ENCODE measurements at places on chromosomes 4 and X. TPM values are rescaled to one million over a fixed set of nuclear protein-coding genes. Genes with fewer than 3 reads are reported as not detected.
A peak's percentile ranks its signal among the peaks of the same experiment; 100 is the strongest.

DNA sequence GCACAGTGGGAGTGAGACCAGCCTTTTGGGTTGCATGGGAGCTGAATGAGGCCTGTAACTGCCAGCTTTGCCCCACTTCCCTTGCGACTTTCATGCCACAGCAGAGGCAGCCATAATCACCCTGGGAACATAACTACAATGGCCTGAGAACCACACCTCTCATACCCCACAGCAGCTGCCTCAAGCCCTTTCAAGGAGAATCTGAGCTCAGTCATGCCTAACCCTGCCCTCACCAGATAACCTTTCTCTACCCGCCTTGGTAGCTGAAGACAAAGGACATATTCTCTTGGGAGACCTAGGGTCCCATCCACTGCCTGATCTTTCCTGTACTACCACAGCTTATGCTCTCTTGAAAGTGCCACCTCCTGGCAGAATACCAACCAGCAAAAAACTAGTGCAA lies 599.9 kb upstream of the IGFBP7 start:
- no peak for DNase-seq
- no peaks in the 10 kb centered on the region for H3K27me3 ChIP-seq
- no peak overlapping the region for H3K27ac ChIP-seq
- H3K4me1 ChIP-seq: no peaks in the 10 kb centered on the region
- no peak overlapping the region for H3K4me3 ChIP-seq

ITIH6 gene
- total RNA-seq: not detected

DNA sequence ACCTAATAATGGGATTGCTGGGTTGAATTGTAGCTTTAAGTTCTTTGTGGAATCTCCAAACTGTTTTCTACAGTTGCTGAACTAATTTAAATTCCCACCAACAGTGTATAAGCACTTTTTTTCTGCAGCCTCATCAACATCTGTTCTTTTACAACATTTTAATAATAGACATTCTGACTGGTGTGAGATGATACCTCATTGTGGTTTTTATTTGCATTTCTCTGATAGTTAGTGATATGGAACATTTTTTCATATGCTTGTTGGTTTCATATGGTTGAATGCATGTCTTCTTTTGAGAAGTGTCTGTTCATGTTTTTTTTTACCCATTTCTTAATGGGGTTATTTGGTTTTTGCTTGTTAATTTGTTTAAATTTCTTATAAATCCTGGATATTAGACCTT lies 1718.9 kb downstream of the C4orf33 start:
- H3K27ac ChIP-seq: no peak overlapping the region
- no peaks in the 10 kb centered on the region for H3K4me1 ChIP-seq
- H3K36me3 ChIP-seq: no peaks in the 10 kb centered on the region
- H3K4me3 ChIP-seq: no peak overlapping the region
- no peak for DNase-seq

DNA sequence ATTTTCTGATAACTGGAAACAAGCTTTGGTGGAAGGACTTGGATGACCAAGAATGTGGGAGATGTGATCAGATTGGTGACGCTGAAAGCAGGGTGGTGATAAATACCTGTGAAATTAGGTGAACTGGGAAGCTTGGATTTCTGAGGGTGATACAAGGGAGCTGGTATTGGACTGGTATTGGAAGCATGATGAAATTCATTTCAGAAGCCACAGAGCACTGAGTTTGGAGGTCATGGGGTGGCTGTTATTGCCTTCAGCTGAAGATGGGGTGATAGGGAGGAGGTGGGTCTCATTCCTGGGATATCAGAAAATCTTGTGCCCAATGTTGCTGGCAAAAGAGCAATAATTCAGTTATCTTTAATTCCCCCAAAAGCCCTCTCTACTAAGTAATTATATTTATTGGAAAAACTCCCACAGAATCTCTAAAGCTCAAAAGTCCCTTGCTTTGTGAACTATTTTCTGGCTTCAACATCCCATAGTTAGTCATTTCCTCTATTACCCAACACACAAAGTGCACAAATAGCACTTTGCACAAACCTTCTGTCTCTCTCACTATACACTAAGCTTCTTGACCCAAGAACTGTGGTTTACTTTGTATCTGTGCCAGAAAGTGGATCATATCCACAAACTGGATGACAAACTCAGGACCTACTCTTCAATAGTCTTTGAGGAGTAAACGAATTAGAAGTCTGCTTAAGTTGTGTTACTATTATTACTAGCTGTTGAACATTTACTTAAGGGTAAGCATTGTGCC lies 23.1 kb upstream of the CAMK2D start:
- no peak overlapping the region for H3K27ac ChIP-seq
- no peaks in the 10 kb centered on the region for H3K27me3 ChIP-seq
- peaks cover 9% of the 10 kb centered on the region for H3K4me1 ChIP-seq

DNA sequence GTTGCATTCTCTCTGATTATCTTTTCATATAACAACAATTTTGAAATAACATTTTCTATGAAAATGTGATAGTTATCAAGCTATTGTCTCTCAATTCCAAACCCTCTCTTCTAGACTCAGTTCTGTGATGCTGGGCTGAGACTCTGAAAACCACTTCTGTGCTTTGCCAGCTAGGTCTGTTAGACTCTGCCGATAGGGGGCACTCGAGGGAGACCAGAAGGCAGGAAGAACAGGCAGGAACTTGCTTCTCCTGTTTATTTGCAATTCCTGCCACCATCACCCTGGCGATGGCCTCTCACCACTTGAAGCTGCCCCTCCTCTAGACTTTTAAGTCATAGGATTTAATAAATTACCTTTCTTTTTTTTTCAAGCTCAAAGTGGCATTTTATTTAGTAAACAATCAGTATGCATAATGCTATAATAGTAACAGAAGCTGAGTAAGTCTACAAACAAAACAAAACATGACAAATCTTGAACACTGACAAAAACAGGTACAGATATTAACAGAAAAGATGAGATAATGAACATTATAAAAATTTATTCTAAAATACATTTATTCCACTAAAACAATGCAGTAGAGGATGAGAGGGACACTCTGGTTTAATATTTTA lies 49.7 kb downstream of the RASL11B start:
- H3K4me1 ChIP-seq: peaks cover 6% of the 10 kb centered on the region
- DNase-seq: peak; percentile 50
- H3K27ac ChIP-seq: no peak overlapping the region
- no peak overlapping the region for H3K4me3 ChIP-seq
- 0 out of 2 replicates have a peak, but pooled peaks cover 4% of the 10 kb centered on the region for H3K36me3 ChIP-seq

GRCh38 chrX:34288782-34289181 lies 156.7 kb upstream of the FAM47A start:
- DNase-seq: no peak
- no peaks in the 10 kb centered on the region for H3K4me1 ChIP-seq
- H3K27me3 ChIP-seq: no peaks in the 10 kb centered on the region
- no peak overlapping the region for H3K27ac ChIP-seq
- H3K36me3 ChIP-seq: no peaks in the 10 kb centered on the region
- no peak overlapping the region for H3K4me3 ChIP-seq

GRCh38 chr4:108829966-108830492 lies 67.2 kb upstream of the ETNPPL start:
- no peak overlapping the region for H3K4me3 ChIP-seq
- H3K27ac ChIP-seq: no peak overlapping the region
- DNase-seq: no peak
- H3K4me1 ChIP-seq: no peaks in the 10 kb centered on the region

DNA sequence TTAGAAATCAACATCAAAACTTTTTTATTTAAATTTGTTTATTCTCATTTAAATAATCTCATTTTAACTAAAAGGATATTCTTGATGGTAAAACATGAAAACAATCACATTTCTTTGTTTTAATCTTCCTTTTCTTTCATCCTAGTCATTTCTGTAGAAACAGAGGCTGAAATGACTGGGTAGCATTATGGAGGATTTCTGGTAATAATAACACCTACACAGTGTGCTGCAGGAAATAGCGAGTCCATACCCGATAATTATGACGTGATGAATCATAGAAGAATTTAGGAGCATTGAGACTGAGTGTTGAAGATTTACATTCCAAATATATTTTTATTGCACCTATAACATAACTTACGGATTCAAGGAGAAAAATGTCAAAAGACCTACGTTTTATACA lies 31.4 kb upstream of the BBS12 start:
- H3K36me3 ChIP-seq: no peaks in the 10 kb centered on the region
- H3K4me3 ChIP-seq: no peak overlapping the region
- H3K4me1 ChIP-seq: no peaks in the 10 kb centered on the region
- DNase-seq: no peak

ODAPH gene
- not detected for total RNA-seq
